ENCODE measurements at places on chromosomes 13 and 19. TPM values are rescaled to one million over a fixed set of nuclear protein-coding genes. Genes with fewer than 3 reads are reported as not detected.

- peak; percentile 74 for DNase-seq
Observed at GRCh38 chr19:42424345-42424707, 2.9 kb downstream of the LIPE start.

- DNase-seq = no peak
Observed at GRCh38 chr13:106814463-106814862, 246.5 kb upstream of the ARGLU1 start.

DNA sequence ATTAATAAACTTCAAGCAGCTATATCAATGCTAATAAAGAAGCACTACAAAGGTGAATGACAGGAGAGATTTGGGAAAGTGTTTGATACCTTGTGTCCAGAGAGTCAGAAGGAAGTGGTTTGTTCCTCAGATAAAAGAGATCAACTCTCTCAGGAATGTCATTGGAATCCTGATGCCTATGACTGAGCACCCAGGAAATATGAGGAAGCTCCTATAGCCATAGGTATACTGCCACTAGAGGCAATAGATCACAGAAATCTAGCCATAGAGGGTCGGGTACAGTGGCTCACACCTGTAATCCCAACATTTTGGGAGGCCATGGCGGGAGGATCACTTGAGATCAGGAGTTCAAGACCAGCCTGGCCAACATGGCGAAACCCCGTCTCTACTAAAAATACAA is 612.6 kb downstream of the DACH1 start:
- no peak for DNase-seq

DNA sequence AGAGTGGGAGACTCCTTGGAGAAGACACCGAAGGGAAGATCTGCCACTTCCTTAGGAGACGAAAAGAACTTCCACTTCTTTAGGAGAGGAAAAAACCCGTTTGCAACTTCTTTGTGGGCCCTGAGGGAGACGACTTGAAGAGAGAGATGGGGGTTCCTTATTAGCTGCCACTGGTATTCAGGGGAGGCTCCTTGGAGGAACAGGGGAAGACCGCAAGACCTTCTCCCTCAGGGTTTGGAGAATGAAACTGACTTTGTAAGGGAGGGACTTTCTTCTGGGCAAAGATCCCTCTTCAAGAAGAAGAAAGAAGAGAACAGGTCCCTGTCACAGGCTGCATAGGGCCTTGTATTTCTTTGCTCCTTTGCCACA is 416 bp downstream of the BCKDHA start:
- DNase-seq = no peak

- DNase-seq = no peak
Observed at GRCh38 chr13:113046128-113046882, 59.3 kb upstream of the F7 start.

DNA sequence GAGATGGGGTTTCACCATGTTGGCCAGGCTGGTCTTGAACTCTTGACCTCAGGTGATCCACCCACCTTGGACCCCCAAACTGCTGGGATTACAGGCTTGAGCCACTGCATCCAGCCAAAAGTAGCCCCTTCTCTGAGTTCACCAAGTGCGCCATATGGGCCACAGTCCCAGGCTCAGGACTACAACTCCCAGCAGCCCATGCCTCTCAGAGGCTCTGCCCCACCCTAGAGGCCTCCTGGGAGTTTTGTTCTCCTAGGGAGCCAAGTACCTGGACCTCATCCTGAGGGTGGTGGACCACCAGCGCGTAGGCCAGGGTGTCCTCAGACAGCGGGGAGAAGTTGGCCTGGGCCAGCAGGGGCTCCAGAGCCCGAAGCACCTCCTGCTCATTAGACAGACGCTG is 18.8 kb downstream of the TMEM143 start:
- DNase-seq = no peak

GRCh38 chr13:101289764-101290163 is 126.5 kb downstream of the NALCN start:
- no peak for DNase-seq

ERICH4 gene
- not detected for total RNA-seq

KLK2 gene
- total RNA-seq = not detected

GAPDHS gene
- total RNA-seq = not detected

TEX101 gene
- not detected for total RNA-seq
